ENCODE measurements at places on chromosomes 16 and 17.

DNA sequence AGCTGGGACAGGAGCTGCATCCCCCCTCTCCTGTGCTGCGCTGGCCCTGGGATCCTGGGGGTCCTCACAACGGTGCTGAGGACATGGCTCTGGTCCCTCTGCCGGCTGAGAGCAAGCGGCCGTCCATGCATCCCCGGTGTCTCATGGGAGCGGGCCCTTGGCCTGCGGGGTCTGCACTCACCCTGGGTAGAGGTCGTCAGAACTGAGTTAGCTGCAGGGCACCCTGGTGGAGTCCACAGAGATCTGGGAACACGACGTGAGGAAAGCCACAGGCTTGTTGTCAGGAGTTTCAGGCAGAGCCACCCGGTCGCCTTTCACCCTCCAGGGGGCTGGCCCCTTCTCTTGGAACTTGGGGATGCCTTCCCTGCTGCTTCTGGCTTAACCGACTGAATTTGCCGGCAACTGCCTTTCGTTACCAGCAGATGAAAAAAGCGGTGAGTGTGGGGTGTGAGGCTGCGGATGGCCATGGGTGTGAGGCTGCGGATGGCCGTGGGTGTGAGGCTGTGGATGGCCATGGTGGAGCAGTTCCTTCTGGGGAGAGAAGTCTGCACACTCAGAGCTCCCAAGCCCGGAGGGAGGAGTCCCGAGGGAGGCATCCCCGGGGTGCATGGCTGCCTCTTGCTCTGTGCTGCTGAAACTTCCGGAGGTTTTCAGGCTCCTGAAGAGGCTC is 81.7 kb downstream of the LMF1 start:
- DNase-seq = no peak

- DNase-seq = no peak
These were observed 8.2 kb downstream of the CBX2 start for GRCh38 chr17:79785900-79786810.

DNA sequence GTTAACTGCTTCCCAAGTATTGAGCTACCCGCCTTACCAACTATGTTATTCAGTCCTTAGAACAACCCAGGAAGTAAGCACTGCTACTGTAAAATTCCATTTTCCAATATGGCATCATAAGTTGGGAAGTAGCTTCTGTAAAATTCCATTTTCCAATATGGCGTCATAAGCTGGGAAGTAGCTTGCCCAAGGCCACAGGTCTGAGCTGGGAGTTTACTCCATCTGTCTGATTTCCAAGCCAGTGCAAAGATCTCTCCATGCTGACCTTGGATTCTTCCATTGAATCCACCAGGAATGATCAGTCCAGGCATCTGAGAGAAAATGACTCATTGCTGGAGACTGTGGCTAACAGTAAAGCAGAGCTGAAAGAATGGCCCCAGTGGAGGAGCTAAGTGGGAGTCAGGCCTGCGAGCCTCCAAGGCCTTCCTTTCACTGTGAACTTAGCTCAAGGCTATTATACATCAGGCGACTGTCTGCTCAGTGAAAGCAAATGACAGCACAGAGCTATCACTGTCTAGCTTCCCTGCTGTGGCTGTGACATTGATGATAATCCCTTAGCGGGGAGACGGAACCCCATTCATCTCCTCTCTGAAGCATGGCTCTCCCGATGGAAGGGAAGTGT is 430.4 kb downstream of the HAPSTR1 start:
- DNase-seq = no peak

DNA sequence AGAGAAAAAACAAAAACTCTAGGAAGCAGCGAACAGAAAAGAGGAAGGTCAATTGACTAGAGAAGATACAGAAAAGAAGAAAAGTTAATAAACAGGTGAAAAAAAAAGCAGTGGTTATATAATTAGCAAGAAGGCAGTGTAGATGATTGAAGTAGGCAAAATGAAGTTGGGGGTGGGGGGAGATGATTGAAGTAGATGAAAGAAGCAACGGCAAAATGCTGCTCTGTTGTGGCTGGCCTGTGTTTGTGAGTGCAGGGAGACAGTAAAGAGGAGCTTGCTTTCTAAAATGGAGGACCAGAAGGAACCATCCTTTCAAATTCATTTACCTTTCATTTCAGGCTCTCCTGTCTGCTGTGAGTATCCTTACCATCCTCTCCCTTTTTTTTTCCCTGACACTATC is 3.6 kb downstream of the EVI2B start:
- DNase-seq = no peak

GRCh38 chr17:82065193-82065637 is 389 bp downstream of the DUS1L start:
- no peak for DNase-seq

DNA sequence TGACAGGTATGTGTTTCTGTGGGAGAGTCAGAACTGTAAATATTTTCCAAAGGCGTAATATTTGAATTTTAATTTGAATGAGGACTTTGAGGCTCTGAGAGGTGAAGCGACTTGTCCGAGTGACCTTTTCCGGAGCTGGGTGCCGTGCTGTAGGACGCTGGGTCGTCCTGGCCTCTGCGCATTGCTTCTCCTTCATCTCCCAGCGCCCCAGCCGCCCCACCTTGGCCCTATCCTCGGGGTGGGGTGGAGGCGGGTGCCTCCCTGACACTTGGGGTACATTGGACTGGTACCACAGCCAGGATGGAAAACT is 147.8 kb downstream of the SPECC1 start:
- DNase-seq = no peak

DNA sequence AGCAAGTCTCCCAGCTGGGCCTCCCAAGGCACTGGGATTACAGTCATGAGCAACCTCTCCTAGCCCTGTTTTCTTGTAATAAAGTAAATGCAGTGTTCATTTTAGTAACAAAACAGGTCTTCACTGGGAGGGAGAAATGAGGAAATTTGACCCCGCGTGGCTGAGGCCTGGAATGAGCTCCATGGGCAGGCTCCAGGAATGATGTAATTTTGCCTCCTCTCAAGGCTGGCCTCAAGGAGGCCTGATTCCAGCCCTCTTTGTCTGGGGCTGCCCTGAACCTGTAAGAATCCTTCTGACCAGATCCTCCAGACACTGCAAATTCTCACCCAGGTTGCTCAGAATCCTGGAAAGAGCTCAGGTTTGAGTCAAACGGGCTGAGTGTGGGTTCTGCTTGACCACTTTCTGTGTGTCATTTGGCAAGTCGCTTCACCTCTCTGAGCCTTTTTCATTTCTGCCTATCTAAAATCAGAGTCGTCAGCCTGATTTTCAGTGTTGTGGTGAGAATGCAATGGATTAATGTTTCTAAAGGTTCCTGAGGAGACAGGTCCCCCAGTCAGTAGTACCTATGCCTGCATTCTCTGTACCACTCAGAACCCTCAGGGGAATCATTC is 57.1 kb downstream of the RAB11FIP4 start:
- DNase-seq = no peak

All from hypothalamus (tissue), 51 donors.